ENCODE measurements at places on chromosomes 1 and 21. TPM values are rescaled to one million over a fixed set of nuclear protein-coding genes. Genes with fewer than 3 reads are reported as not detected.

GNL2 gene
- total RNA-seq = 49.1 TPM

IVNS1ABP gene
- 38.1 TPM for total RNA-seq

DNA sequence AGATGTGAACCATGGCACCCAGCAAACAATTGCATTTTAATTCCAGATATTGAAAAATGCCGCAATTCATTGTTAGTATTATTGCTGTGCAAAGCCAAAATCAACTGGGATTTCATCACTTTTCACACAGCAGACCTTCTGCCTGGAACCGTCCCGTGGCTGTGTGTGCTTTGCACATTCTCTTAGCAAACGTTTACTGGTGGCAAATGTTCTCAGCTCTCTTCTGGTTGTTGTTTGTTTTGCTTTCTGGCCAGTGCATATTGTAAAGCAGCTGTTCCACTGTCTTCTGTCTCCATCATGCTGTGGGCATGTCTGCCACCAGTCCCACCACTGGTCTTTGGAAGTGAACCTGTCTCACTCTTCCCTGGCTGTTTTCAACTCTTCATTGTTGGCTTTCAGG is 19.8 kb upstream of the TTLL10 start:
- no peak for DNase-seq
- H3K4me3 ChIP-seq = no peak overlapping the region
- H3K36me3 ChIP-seq = no peaks in the 10 kb centered on the region
- no peaks in the 10 kb centered on the region for H3K4me1 ChIP-seq
- H3K27me3 ChIP-seq = peaks cover 23% of the 10 kb centered on the region

DNA sequence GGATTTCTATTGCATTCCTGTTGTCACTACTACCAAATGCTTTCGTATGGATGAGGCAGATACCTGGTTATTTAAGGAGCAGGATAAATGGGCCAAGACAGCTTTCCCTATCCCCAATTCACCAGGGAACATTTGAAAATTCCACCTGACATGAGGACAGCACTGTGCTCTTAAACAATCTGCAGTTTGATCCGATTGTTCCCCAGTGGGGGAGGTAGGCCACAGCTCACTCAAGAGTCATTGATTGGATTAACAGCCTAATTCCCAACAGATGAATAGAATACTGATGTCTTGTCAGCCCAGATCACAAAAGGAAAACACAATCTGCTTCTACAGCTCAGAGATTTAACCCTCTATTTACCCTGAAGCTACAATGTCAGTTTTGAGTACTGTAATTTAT is 123.9 kb downstream of the LHX4 start:
- H3K4me1 ChIP-seq = peaks cover 3% of the 10 kb centered on the region
- H3K4me3 ChIP-seq = no peak overlapping the region
- H3K27ac ChIP-seq = no peak overlapping the region
- no peaks in the 10 kb centered on the region for H3K27me3 ChIP-seq
- DNase-seq = no peak
- no peaks in the 10 kb centered on the region for H3K36me3 ChIP-seq

DNA sequence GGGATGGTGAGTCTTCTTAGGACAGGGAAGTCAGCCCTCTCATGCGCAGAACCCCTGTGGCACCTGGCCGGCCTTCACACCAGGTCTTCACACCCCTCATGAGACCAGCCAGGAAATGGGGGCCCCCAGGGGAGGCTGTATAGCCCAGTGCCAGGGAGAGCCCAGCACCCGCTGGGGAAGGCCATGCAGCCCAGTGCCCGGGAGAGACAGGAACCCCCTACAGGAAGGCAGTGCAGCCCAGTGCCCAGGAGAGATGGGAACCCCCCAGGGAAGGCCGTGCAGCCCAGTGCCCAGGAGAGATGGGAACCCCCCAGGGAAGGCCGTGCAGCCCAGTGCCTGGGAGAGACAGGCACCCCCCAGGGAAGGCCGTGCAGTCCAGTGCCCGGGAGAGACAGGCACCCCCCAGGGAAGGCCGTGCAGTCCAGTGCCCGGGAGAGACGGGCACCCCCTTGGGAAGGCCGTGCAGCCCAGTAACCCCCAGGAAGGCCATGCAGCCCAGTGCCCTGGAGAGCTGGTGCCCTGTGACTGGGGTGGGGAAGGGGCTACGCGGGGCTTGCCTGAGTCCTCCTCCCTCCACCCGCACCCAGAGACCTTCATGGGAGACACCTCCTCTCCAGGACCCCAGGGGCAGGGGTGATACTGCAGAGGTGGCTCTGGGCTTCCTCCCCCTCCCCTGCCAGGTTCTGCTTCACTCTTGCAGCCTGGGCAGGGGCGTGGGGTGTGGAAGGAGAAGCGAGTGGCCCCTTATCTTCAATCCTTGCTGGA is 110.5 kb upstream of the COL6A1 start:
- no peak overlapping the region for H3K27ac ChIP-seq
- H3K4me1 ChIP-seq = no peaks in the 10 kb centered on the region
- peaks cover 3% of the 10 kb centered on the region for H3K27me3 ChIP-seq
- no peaks in the 10 kb centered on the region for H3K36me3 ChIP-seq

DNA sequence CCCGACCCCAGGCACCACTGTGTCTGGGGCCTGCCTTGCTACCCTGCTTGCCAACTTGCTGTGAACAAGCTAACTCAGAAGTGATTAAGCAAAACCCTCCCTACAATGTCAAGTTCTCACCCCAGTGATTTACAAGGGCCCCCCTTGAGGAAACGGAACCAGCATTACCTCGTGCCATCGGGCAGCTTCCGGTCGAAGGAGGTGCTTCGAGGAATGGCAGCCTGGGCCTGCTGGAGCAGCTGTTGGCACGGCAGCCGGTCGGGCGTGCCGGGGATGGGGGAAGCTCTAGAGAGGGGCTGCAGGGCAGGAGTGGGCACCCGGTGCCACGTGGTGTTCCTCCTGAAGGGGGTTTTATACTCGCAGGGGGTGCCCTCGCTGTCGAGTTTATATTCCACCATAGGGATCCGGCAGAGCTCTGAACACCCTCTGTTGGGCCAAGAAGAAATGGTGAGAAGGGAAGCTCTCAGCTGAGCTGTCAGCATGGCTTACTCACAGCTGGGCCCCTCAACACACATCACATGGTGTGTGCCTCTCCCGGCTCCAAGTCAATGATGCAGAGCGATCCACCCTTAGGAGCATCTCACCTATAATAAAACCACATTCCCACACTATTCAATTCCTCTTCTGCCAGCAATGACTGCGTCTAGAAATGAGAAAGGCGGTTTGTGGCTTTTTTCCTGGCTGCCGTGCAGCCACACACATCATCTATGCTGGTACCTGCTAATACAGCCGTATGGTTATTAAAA is 184.4 kb downstream of the SIPA1L2 start:
- H3K27me3 ChIP-seq = no peaks in the 10 kb centered on the region
- no peak for DNase-seq
- H3K27ac ChIP-seq = no peak overlapping the region
- no peaks in the 10 kb centered on the region for H3K4me1 ChIP-seq
- H3K36me3 ChIP-seq = peaks cover 7% of the 10 kb centered on the region

DNA sequence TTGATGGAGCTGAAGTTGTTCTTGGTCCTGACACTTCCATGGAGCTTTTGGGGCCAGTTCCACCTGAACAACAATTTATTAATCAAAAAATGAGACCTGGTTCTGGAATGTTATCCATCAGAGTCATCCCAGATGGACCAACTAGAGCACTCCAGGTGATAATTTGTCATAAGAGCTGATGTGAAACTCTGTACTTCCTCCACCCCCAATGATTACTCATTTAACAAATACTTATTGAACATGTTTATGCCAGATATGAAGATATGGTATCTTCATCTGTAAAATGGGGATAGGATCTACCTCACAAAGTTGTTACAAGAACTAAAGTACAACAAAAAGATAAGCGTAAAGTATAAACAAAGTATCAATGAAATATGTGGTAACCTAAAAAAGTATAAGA is 153.2 kb downstream of the VPS13D start:
- no peak overlapping the region for H3K27ac ChIP-seq
- no peaks in the 10 kb centered on the region for H3K27me3 ChIP-seq
- peaks cover 13% of the 10 kb centered on the region for H3K4me1 ChIP-seq
- no peaks in the 10 kb centered on the region for H3K36me3 ChIP-seq

- H3K4me1 ChIP-seq = no peaks in the 10 kb centered on the region
- H3K27ac ChIP-seq = no peak overlapping the region
- no peak overlapping the region for H3K4me3 ChIP-seq
Observed at GRCh38 chr1:210866532-210866931, 267.4 kb downstream of the KCNH1 start.
